ENCODE measurements at places on chromosomes 16 and 17. TPM values are rescaled to one million over a fixed set of nuclear protein-coding genes. Genes with fewer than 3 reads are reported as not detected.

Gene RPUSD1
- total RNA-seq, result 12.8 TPM

GRCh38 chr16:55331648-55332185 lies 7.7 kb downstream of the IRX6 start:
- peaks cover 56% of the 10 kb centered on the region for H3K27me3 ChIP-seq
- H3K4me1 ChIP-seq, result no peaks in the 10 kb centered on the region
- H3K36me3 ChIP-seq, result no peaks in the 10 kb centered on the region
- H3K27ac ChIP-seq, result no peak overlapping the region
- no peak for DNase-seq

GRCh38 chr17:15442311-15443180 lies 24.9 kb downstream of the CDRT4 start:
- H3K4me1 ChIP-seq, result peaks cover 8% of the 10 kb centered on the region
- no peaks in the 10 kb centered on the region for H3K27me3 ChIP-seq
- no peak overlapping the region for H3K27ac ChIP-seq
- peaks cover 6% of the 10 kb centered on the region for H3K36me3 ChIP-seq
- DNase-seq, result no peak

- no peak overlapping the region for H3K4me3 ChIP-seq
- no peaks in the 10 kb centered on the region for H3K36me3 ChIP-seq
- DNase-seq, result no peak
- H3K27me3 ChIP-seq, result peaks cover 24% of the 10 kb centered on the region
- no peak overlapping the region for H3K27ac ChIP-seq
- H3K4me1 ChIP-seq, result peaks cover 17% of the 10 kb centered on the region
Observed at GRCh38 chr16:71627731-71628181, 1.8 kb downstream of the MARVELD3 start.

Measured in CD4-positive, alpha-beta T cell (primary cell).